ENCODE measurements at places on chromosomes 7 and 10.
A peak's percentile ranks its signal among the peaks of the same experiment; 100 is the strongest.

- peak; percentile 86 for DNase-seq
These were observed 10.9 kb upstream of the LGI1 start for GRCh38 chr10:93746844-93747284.

GRCh38 chr7:148941598-148942275 is 57.6 kb upstream of the EZH2 start:
- DNase-seq, result no peak

DNA sequence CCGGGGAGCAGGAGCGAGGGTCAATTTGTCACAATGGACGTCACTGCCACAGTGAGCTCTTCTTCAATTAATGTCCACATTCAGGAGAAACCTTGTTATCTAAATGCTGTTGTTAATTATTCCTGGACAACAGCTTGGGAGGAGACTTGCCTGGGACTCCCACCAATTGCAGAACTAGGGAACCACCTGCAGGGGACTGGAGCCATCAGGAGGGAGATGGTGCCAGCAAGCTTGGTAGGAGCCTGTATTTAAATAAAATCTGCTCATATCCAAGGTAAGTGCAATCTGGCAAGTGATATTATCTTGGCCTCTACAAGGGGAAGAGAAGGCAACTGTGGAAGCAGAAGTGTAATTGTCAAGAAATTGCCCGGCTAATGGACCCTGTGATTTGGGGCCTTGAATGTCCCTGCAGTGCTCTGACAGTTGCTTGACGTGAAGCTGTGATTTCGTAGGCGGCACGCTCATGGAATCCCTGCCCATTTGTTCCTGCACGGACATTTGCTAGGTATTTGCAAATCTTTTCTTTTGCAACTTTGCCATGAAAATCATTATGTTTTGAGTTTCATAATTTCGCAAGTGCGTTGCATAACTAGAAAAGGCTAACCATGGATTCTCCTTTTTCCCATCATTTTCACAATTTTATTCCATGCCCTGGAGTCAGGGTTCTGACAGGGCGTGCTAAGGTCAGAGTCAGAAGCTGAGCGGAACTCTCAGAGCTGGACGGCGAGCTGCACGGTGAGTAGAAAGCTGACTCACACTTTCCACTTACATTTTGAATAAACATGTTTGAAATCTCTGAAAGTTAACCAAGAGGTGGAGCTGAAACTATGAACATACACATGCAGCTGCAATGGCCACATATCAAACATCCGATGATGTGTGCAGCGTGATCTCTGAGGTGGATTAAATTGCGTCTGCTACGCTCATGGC is 84.9 kb upstream of the TCERG1L start:
- DNase-seq, result no peak

DNA sequence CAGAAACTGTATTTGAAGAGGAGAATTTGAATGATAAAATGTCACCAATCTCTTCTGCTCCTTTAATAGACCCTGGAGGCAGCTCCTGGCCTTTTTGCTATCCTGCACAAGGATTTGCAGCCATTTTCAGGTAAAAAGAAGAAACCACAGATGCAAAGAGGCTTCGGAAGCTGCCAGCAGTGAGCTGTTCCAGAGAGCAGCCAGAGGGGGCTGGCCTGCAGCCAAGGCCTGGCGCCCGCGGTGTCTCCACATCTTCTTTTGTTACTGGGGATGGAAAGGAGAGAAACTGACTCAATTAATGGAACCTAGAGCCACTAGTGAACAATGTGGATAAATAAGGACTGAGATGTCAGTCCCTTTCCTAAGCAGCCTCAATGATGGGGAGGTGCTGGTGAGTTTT is 23.9 kb upstream of the GPR26 start:
- DNase-seq, result no peak

GRCh38 chr7:150967349-150967748 is 10.8 kb downstream of the KCNH2 start:
- DNase-seq, result no peak

- no peak for DNase-seq
These were observed 166.8 kb downstream of the USP6NL start for GRCh38 chr10:11444531-11445228.

Data from AG09309 (cell line).